ENCODE measurements at places on chromosomes 3 and 15.

DNA sequence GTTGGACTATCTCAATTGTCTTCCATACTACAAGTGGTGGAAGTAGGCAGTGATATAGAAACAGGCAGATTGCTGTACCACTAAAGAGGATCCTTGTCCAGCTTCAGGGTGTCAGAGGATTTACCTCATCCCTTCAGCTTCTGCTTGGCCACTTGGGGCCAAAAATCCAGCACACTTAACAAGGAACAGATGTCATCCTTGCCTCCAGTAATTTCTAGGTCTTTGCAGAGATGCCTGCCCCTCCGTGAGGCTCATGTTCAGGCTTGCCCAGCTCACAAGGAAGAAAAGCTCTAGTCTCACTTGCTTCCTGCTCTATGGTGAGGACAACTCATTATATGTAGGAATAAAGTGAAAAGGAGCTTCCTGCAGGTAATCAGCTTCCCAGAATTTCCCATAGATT, 510.3 kb downstream of the EPHA3 start:
- DNase-seq = no peak

DNA sequence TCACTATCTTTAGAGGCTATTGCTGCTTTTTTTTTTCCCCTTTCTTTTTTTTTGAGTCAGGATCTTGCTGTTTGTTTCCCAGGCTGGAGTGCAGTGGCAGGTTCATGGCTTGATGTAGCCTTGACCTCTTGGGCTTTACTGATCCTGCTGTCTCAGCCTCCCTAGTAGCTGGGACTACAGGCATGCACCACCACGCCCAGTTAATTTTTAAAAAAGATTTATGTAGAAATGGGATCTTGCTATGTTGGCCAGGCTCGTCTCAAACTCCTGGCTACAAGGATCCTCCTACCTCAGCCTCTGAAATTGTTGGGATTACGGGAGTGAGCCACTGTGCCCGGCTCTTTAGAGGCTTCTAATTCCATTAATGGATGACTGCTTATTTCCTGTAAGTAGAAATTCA, 15.1 kb downstream of the MGA start:
- no peak for DNase-seq

GRCh38 chr3:152295806-152296205, 27.1 kb downstream of the MBNL1 start:
- no peak for DNase-seq

DNA sequence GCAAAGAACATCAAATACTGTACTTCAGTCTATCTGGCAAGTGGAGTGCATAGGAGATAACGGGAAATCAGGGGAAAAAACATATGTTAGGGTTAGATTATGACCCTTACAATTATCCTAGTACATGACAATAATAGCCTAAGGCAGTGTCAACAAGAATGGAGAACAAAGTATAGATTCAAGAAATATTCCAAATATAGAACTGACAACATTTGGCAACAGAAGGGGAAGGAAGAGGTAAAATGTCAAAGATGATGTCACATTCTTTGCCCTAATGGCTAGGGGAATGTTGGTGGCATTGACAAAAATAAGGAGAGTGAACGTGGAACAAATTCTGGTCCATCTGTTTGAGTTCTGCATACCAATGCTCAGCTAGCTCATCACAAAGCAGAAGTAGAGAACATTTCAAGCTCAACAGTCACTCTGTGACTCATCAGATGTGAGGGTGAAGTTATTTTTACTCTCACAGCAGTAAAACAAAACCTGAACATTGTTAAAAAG, 15.5 kb upstream of the ATP8B4 start:
- DNase-seq = no peak

- no peak for DNase-seq
Measured at GRCh38 chr3:9380014-9380413, 17.2 kb downstream of the THUMPD3 start.

DNA sequence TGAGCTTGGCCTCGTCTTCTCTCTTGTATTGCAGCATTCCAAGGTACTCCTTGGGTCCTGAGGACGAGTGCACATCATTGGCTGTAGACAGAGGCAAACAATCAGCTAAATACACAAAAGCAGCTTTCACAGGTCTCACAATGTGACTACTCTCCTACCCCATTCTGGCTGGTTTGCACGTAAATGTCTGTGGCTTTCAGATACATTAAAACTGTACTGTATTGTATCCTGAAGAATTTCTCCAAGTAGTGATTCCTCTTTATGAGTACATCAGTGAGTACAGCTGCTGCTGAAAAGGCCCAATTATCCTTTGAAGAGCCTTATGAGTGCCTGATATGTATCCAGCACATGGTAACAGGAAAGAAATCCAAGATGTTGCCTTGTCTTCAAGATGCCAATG, 22.0 kb upstream of the GNB5 start:
- no peak for DNase-seq

DNA sequence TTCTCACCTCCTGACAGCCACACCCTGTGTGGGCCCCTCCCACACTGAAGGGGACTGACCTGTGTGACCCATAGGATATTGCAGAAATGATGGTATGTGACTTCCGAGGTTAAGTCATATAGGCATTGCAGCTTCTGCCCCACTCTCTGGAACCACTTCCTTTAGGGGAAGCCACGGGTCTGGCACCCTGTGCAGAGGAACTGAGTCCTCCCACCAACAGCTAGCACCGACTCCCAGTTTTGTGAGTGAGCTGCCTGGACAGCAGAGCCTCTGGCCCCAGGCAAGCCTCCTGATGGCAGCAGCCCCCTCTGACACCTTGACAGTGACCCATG, 24.6 kb upstream of the SLC6A6 start:
- DNase-seq = no peak

- no peak for DNase-seq
Measured at GRCh38 chr3:98086873-98087272, at the start of gene OR5AC2. OR5AC2 (plus strand) TSS chr3:98087173; CDS start chr3:98087173, 0 bp downstream.

GRCh38 chr3:72738752-72739530, 109.3 kb downstream of the SHQ1 start:
- peak; percentile 68 for DNase-seq

DNA sequence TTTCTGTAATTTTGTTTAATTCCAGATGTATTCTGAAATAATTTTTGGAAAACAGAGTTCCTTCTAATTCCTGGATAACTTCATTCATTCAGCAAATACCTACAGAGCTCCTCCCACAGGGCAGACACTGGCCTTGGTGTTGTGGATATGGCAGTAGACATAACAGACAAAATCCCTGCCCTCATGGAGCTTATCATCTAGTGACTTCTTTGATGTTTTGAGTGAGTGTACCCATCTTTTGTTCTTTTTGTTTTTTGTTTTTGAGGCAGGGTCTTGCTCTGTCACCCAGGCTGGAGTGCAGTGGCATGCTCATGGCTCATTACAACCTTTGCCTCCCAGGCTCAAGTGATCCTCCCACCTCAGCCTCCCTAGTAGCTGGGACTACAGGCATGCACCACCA, 21.1 kb downstream of the DET1 start:
- DNase-seq = no peak

- no peak for DNase-seq
Measured at GRCh38 chr3:144585408-144585807, 613.8 kb downstream of the DIPK2A start.

- DNase-seq = no peak
Measured at GRCh38 chr3:157754451-157754850, 251.2 kb upstream of the VEPH1 start.

Data from activated T-cell treated with anti-CD3 and anti-CD28 coated beads, Interleukin-2, amount 50 U/mL, for 4 hours (primary cell).